ENCODE measurements at places on chromosomes 13 and 19.

DNA sequence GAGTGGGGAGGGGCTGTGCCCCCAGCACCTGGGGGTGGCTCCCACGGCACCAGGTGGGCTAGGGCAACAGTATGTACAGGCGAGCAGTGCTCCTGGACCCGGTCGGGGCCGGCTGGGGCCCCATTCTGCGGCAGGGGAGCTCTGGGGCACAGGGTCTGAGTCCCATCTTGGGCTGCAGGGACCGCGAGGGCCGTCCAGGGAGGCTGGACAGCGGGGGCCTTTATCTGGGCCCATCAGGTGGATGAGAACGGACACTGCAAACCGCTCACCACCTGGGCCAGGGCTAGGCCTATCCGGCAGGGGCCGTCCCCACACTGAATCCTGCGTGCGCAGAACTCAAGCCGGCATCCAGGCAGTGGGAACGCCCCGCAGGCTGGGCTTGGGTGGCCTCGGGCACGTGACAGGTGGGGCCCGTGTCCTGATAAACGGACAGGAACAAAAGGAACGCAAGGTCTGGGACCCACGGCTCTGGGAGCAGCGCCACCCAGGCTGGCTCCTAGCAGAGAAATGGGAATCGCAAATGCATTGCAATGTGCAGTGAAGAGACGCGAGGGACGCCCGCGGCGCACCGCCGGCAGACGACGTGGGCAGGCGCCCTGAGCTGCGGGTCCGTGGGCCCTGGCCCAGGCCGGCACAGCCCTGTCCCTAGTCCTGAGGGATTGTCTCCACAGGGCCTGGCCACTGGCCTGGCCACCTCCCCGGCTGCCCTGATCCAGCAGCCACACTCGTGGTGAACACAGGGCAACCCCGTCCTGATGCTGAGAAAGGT is 29.7 kb downstream of the BTBD2 start:
- no peak for DNase-seq

- no peak for DNase-seq
These were observed 265.9 kb downstream of the TBC1D4 start for GRCh38 chr13:75216038-75216437.

DNA sequence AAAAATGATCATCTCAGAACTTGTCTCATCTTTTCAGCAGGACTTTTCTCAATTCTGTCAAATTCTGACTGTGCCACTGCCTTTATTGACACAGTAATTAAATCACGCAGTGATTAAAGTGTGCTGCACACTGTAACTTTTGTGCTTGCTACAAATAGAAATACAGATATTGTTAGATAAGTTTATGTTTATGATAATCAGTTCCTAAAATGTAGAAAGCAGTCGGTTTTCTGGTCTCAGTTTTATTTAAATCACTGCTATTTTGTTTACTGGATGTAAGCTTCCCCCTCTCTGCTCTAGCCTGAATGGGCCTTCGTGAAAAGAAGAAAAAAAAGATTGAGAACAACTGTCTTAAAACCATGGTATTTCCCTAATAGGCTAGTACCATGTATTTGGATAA is 258.8 kb upstream of the STARD13 start:
- no peak for DNase-seq

- no peak for DNase-seq
These were observed 144.1 kb upstream of the MIR17HG start for GRCh38 chr13:91203430-91203829.

All from BJ (cell line).